ENCODE measurements at places on chromosomes 1 and 21.

DNA sequence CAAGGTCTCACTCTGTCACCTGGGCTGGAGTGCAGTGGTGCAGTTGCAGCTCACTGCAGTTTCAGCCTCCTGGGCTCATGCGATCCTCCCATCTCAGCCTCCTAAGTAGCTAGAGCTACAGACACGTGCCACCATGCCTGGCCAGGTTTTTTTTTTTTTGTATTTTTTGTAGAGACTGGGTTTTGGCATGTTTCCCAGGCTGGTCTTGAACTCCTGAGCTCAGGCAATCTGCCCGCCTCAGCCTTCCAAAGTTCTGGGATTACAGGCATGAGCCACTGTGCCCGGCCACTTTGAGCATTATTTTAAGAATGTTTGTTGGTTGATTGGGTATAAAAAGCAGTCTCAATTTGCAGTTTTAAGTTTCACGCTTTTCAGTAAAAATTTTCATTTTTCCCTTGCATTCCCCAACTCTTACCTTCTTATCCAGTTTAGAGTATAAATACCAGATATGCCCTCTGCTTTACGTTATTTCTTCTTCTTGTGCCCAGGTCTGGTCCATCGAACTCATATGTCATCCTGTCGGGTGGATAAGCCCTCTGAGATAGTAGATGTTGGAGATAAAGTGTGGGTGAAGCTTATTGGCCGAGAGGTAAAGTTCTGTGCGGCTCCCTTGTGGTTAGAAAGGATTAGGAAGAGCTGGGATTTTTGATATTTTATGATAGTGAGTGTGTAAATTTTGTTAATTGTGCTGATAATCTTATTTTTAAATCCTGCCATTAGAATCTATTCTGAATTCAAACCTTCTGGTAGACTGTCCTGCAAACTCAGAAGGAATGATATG lies 36.0 kb downstream of the FABP3 start:
- no peak for DNase-seq

DNA sequence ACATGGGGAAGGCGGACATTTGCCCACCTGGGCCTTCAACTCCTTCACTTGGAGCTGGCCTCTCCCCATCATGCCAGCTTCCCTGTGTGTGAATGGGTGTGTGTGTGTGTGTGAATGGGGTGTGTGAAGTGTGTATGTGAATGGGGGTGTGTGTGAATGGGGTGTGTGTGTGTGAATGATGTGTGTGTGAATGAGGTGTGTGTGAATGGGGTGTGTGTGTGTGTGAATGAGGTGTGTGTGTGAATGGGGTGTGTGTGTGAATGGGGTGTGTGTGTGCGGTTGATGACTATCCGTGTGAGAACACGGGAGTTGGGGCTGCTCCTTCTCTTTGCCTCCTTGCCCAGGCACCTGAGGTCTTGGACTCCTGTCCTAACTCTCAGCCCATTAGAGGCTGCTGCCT lies 9.6 kb downstream of the MFSD2A start:
- no peak for DNase-seq

GRCh38 chr1:197041486-197042353 lies 25.3 kb downstream of the F13B start:
- DNase-seq = no peak

DNA sequence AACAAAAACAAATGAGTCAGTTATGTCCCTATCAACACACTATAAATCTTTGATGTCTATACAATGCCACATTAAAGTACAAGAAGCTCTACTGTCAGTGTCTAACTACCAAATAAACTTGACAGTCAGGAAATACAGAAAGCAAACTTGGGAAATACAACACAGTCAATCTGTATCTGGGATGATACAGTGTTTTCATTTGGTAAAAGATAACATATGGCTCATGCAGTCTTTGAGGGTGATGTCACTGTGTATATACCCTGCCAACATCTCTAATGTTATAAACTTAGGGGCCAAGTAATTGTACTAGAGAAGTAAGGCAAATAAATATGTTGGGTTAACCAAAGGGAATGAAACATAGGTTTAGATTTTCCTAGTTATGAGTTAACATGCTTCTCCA lies 552.5 kb upstream of the ADAMTS5 start:
- DNase-seq = peak; percentile 55

DNA sequence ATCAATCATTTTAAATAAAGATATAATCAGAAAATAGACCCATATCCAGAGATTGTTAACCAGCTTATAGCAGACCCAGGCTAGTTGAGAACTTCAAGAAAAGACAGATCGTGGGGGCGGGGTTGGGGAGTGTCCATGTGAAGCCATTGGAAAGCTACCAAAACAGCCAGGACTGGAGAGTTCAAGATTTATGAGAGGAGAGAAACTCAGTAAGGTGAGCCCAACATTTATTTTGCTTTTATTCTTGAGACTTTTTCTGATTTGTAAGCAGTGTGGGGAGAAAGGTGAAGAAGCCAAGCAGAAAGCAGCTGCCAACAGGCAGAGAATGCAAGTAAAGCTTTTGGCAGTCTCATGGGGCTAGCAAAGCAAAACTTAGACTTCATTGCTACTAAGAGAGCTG lies 179.9 kb downstream of the VPS13D start:
- DNase-seq = no peak

GRCh38 chr1:172905452-172905851 lies 145.3 kb downstream of the TNFSF18 start:
- DNase-seq = peak; percentile 54

GRCh38 chr1:29669158-29669871 lies 433.0 kb downstream of the PTPRU start:
- DNase-seq = no peak

- no peak for DNase-seq
Measured at GRCh38 chr1:180539136-180539535, 19.6 kb upstream of the OVAAL start.

DNA sequence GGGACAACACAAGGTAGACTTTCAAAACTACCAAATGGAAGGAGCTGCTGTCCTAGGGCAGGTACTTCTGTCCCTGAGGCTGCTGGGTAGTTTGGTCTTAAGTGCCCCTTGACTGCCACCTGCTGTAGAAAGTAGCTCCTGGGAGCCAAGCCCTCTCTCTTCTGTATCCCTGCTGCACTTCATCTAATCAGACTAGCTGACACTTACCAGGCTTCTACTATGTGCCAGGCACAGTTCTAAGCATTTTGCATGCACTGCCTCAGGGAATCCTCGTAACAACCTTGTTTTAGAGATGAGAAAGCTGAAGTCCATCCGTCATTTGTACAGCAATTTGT lies 15.9 kb upstream of the SRSF4 start:
- no peak for DNase-seq

DNA sequence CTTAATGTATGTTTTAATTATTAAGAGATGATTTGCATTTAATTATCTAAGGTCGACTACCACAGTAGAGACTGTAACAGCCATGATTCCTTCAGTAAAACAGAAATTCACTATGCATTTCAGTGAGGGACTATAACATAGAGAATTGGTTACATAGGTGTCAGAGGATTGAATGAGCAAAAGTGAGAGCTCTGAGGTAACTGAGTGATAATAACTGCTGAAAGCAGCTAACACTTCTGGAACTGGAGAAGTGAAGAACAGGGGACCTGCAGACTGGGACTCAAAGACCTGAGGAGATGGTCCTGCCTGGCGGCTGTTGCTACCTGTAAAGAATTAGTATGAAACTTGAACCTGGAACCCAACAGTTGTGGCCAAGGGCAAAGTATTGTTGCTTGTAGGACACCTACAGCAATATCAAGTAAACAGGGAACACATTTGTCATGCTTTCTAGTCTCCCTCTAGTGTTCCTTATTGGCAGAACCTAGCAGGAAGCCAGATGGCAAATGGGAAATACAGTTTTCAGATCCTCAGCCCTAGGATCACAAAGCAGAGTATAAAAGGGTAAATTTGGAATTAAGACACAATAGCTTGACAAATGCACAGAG lies 110.6 kb downstream of the HS2ST1 start:
- peak; percentile 6 for DNase-seq

GRCh38 chr1:87314091-87314490 lies 14.6 kb upstream of the LMO4 start:
- DNase-seq = no peak

DNA sequence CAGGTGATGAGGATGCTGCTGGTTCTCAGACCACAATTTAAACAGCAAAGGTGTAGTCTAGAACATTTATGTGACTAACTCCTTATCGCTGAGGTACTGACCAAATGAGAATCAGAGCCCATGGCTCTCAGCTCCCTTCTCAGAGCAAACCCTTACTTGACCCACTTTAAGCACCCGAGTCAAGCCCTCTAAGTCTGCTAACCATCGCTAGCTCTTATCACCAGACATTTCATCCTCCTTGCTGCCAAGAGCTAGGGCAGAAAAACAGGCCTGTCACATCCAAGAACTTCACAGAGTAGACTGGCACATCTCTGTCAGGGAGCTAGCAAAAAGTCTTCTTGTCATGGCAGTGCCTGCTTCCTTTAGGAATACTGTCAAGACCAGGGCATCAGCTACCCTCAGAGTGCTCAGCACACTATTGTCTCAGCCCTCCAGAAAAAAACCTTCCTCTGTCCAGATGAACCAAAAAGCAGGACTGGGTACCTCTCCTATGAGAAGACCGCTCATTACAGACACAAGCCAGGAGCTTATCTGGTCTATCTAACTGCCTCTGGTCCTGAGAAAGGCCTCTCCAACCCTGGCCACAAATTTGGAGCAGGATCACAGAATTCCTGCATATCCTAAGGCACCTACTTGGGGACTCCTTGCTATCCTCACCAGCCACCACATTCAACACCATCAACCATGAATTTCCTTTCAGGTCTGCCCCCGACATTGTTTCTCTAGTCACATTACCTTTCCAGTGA lies 26.2 kb downstream of the ERI3 start:
- no peak for DNase-seq

DNA sequence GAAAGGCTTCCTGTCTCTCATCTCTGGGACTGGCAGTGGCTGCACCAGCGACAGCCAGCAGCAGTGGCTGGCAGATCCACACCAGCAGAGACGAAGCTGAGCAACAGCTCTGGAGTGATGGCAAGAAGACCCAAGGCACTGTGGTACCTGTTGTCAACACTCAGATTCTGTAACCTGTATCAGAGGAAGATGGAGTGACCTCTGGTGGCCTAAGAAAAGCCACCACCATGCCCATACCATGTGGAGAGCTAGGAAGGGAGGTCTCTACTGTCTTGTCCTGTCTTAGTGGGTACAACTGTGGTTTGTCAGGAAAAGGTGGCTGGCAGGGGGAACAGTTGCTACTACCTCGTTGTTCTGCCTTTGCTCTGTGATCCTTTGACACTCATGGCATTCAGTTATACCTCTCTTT lies 22.5 kb upstream of the RHBDL2 start:
- DNase-seq = no peak

DNA sequence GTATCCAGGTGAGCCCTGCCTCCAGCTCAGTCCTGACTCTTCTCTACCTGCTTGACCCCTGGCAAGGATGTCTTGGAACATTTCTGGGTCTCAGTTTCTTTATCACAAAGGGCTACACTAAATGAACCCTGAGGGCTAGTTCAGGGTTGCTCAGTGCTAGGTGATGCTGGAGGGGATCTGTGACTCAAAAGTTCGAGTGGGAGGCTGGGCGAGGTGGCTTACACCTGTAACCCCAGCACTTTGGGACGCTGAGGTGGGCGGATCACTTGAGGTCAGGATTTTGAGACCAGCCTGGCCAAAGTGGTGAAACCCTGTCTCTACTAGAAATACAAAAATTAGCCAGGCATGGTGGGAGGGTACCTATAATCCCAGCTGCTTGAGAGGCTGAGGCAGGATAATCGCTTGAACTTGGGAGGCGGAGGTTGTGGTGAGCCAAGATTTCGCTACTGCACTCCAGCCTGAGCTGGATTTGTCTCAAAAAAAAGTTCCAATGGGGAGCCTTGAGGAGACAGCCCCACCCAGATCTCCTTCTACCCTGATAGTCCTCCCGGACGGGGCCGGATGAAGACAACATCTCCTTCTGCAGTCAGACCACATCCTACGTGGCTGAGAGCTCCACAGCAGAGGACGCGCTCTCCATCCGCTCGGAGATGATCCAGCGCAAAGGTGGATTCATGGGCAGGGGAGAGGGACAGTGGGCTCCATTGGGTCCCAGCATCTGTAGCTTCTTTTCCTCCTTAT lies 48.9 kb downstream of the YARS1 start:
- DNase-seq = no peak

- DNase-seq = no peak
Measured at GRCh38 chr1:33032126-33032869, 4.4 kb downstream of the AK2 start.

DNA sequence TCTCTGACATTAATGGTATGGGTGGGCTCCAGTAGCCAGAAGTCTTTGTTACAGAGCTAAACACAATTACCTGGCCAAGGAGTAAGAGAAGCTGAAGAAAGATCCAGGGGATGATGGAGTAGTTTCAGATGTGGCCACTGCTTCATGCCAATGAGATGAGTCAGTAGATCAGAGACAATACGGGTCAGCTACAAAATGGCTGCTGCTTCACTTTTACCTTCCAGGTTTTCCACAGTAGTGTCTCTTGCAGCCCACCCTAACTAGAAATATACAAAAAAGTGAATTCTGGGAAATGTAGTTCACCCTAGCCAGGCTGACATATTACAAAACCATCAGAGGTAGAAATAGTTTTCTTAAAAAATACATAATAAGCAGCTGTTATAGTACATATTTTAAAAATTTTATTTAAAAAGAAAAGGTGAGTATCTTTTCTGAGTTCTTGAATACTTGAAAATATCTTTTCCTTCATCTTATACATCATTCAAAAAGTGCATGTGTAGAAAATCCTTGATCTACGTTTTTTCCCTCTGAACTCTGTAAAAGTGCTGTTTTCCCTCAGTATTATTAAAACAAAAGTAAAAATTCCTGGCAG lies 36.1 kb downstream of the LRIF1 start:
- DNase-seq = no peak

DNA sequence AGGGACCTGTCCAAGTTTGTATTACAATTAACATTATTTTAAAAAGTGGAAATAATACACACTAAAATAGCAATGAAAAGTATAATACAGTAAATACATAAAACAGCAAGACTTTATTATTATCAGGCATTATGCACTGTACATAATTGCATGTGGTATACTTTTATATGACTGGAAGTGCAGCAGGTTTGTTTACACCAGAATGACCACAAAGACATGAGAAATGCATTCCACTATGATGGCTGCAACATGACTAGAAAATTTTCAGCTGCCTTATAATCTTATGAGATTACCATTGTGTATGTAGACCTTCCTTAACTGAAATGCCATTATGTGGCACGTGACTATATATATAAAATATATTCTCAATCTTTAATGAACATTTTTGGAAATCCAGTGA lies 1699.6 kb downstream of the KCNT2 start:
- DNase-seq = no peak
